ENCODE measurements at places on chromosomes 3 and 15.

DNA sequence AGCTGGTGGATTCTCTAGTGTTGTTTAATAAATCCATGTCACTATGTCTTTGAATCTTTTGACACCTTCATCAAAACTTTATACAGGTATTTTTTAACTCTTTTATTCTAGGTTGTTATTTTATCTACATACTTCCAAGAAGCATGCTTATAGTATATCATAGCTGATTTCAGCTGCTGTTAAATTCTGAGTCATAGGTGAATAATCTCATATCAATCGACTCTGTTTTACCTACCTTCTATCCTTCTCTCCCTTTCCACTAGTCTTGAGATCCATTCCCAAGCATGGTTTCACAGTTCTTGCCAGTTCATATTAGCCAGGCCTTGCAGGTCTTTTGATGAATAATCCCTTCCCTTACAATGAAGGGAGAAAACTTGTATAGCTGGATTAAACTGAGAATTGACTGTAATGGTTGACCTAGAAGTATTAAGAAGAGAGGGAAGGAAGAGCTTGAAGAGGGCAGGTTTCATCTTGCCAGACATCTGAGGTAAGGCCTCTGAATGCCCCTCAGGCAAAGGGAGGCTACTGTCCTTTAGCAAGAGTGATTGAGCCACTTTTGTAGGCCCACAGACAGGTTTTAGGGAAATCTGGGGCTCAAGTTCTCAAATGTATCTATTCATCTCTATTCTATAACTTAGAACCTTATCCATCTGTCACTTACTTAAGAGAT is 146.4 kb downstream of the EPHA6 start:
- DNase-seq = no peak

GRCh38 chr3:189507856-189508255 is 123.3 kb upstream of the TP63 start:
- no peak for DNase-seq

- DNase-seq = no peak
These were observed 540 bp upstream of the PPP1R2 start for GRCh38 chr3:195543500-195544229.

DNA sequence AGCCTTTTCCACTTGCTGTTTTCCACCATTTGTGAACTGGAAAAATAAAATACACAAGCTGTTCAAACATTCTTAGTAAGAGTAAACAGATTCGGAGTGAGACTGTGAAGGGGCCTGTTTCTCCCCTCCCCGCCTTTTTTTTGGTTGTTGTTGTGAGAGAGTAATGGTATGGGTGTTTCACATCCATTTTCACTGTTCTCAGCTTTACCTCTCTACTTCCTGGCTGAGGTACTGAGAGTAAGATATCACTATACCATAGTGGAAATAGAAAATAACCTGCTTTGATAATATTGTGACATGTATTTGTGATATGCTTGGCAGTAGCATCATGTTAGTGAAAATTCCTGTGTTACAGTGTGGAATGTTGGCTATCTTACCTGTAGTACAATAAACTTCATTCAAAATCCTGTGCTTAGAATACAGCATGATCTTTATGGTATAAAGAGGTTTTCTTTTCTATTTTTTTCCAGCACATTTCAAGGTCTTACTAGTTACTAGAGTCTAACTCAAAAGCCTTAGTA is 12.0 kb downstream of the CNTN4 start:
- no peak for DNase-seq

- DNase-seq = peak; percentile 79
These were observed 3.8 kb downstream of the NRROS start for GRCh38 chr3:196643201-196643749.

GRCh38 chr3:17423786-17424536 is 318.5 kb downstream of the TBC1D5 start:
- no peak for DNase-seq

DNA sequence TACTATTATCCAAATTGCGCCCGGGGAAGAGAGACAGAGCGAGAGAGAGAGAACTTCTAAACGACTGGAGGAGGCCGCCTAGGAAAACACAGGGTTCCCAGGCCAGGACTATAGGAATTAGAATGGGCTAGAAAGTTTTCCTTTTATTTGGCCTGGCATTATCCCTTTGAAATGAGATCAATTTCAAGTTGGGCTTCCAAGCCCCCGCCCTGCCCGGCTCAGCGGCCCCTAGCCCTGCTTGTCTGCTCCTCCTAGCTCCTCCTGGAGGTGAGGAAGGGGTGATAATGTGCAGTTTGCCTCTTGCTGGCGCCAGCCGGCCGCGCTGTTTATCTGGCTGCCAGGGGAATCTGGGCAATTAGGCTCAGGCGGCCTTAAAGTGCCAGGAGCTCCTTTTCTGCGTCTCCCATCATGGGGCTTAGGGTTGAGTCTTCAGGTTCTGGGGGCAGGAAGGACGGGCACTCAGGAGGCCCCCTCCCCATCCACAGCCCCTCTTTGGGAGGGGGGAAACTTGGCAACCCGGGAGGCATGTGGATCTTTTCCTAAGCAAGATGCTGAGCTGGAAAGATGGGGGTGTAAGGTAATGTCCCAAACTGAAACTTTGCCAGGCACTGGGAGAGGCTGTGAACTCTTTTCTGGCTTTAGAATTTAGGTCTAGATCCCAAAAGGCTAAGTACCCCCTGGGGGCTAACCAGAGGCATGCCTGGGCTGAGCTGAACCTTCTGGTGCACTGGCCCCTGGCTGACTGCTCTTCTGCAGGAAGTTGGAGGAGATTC is 5.5 kb downstream of the SMAD6 start:
- no peak for DNase-seq

GRCh38 chr3:51099794-51100535 is 285.1 kb upstream of the MANF start:
- DNase-seq = no peak

- no peak for DNase-seq
These were observed 57.4 kb upstream of the GADL1 start for GRCh38 chr3:30951826-30952225.

DNA sequence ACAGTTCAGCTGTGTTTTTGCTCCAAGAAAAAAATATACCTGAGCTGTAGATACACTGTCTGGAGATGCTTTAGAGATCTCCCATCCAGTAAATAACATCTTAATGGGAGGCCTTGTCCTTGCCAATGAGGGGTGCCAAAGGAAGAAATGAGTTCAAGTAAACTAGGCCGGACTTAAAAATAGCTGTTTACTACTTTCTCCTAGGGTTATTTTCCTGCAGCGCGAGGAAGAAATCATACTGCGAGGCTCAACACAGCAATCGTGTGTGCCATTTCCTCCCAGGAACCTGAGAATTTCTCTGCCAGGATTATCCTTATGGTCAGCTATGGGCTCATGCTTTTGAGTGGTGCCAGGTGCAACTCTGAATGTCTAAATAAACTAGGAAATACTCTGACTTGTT is 71.9 kb downstream of the CMTM8 start:
- DNase-seq = no peak

- DNase-seq = no peak
These were observed 46.1 kb downstream of the WHAMM start for GRCh38 chr15:82855286-82856100.

GRCh38 chr15:79965846-79966630 is 5.0 kb downstream of the BCL2A1 start:
- DNase-seq = no peak

GRCh38 chr3:186700267-186700666 is 16.9 kb upstream of the KNG1 start:
- DNase-seq = no peak

DNA sequence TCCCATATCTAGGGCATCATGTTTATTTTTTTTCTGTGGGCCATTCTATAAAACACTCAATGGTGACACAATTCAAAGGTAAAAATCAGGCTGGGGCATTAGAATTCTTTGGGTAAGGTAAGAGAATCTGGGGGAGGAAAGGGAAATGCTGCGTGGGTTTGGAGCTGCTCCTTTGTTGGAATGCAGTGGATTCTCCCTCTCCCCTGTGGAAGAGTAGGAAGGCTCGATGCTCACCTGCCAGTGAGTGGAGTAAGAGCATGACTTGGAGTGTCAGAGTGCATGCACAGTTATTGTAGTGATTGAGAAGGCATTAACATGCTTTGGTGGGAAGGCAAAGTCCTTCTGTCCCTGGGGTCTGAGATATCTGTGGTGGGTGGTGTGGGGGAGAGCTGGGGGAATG is 280.0 kb downstream of the PDCD6IP start:
- DNase-seq = no peak

DNA sequence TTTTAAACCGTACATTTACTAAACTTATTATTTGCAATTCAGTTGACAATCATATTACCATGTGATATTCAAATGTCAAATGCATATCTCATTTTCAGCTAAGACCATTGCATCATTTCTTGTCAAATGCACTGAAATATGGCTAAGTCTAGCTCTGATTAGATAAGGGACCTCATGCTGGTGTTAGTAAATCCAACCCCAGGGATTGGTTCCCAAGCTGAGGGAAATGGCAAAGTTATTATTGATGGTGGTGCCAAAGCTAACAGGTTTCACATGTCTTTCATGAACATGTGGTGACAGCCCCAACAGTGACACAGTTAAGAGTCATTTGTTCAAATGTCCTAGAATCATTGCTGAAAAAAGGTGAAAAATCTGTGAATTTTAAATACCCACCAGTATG is 641.1 kb downstream of the MECOM start:
- DNase-seq = no peak

DNA sequence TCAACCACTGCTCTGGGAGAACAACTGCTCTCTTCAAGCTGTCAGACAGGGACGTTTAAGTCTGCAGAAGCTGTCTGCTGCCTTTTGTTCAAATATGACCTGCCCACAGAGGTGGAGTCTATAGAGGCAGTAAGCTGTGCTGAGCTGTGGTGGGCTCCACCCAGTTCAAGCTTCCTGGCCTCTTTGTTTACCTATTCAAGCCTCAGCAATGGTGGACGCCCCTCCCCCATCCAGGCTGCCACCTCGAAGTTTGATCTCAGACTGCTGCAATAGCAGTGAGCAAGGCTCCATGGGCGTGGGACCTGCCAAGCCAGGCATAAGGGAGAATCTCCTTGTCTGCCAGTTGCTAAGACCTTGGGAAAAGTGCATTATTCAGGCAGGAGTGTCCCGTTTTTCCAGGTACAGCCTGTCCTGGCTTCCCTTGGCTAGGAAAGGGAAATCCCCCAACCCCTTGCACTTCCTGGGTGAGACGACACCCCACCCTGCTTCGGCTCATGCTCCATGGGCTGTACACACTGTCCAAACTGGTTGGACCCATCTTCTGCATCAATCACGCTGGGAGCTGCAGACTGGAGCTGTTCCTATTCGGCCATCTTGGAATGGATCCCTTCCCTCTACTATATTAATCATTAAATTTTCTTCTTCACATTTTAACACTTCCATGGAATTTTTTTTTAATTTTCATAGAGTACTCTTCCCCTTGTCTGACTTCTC is 167.0 kb upstream of the UBE2E2 start:
- DNase-seq = no peak

GRCh38 chr15:76073554-76073953 is 13.8 kb downstream of the TMEM266 start:
- no peak for DNase-seq

- DNase-seq = no peak
These were observed 354.6 kb upstream of the RARB start for GRCh38 chr3:25073423-25073822.

- no peak for DNase-seq
These were observed 2.3 kb downstream of the ANXA2 start for GRCh38 chr15:60395276-60396011.

DNA sequence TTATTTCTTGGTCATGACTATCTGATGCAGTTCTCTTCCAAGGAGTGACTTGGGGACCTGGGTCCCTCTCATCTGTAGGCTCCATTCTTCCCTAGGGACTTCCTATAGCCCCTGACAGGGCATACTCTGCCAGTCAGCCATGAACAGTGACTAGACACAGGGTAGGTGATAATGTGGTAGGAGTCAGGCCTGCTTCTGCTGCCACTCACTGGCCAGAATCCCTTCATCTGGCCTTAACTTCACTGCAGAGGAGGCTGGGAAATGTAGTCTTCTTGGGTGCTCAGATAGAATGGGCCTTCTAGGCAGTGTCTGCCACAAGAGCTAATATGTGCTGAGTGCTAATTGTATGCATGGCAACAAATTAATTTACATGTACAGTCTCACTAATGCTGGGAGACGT is 84.5 kb downstream of the CACNA2D3 start:
- no peak for DNase-seq

GRCh38 chr3:64827431-64827830 is 139.6 kb upstream of the ADAMTS9 start:
- no peak for DNase-seq

DNA sequence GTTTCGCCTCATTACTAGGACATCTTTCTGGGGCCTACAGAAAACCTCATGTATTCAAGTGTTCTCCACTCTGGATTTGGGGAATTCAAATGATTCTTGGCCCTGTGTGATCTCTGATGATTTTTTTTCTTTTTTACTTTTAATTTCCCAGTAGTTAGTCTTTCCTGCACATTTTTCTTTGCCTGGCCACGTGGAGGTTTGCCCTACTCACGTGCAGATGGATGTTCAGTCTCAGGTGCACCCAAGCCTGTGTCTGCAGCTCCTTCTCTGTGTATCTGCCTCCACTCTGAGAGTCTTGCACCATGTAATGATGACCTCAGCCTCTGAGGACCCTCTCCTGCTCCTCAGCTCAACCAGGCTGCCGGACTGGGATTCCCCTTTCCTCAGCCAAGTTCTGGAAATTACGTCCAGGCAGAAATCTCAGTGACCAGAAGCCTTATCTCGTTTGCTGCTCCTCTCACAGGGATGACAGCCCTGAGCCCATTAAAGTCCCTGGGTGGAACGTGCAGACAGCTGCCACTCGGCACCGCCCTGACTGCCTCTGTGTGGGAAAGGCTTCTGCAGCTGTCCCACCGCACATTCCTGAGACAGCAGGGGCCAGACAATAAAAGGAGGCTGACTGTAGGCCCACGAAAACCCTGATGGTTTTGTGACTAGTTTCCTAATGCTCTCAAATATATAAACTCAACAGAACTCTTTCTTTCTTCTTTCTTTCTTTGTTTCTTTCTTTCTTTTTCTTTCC is 31.4 kb upstream of the GABRB3 start:
- DNase-seq = no peak

DNA sequence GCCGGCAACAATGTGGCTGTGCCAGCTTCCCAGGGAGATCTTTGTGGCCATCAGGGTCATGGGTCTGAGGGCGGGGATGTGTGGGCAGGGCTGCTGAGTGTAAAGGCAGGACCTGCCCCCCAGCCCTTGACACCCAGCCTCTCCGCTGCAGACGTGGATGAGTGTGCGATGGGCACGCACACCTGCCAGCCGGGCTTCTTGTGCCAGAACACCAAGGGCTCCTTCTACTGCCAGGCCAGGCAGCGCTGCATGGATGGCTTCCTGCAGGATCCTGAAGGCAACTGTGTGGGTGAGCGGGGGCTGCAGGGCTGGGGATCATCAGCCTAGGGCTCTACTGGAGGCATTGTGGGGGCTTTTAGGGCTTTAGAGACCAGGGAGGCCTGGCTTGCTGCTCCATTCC is 78.8 kb downstream of the FBLN2 start:
- DNase-seq = no peak

GRCh38 chr15:39118510-39118909 is 462.4 kb upstream of the THBS1 start:
- no peak for DNase-seq

GRCh38 chr3:182795389-182795782 is 2.1 kb downstream of the ATP11B start:
- DNase-seq = peak; percentile 40

- no peak for DNase-seq
These were observed 91.1 kb downstream of the VGLL4 start for GRCh38 chr3:11552289-11553264.

GRCh38 chr3:119559441-119559963 is at the start of gene CD80:
Gene CD80 (minus strand): TSS chr3:119559614. CDS start chr3:119557728, 1,886 bp downstream.
- DNase-seq = peak; percentile 85
